Stimulated activated CD4-positive, alpha-beta T cell treated with anti-CD3 and anti-CD28 coated beads, Interleukin-15, amount 100 ng/mL, for 1 hour (primary cell): ENCODE measurements at places on chromosomes 5 and 9.

DNA sequence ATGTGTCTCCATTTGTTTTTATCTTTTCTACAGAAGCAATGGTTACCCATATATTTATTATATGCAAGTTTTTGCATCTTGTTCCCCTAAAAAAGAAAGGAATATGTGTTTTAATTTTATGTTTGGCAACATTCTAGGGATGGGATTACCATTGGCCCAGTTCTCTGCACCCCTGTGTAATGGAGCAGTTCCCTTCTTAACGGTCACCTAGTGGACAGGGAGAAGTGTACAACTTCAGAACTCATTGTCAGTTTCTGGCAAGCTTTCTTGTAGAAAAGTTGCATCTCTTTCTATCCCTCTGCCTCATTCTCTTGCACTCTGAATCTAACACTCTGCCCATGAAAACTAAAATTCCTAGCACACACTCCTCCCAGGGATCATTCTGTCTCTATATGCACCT, 78.2 kb downstream of the DOCK8 start:
- no peak for DNase-seq

DNA sequence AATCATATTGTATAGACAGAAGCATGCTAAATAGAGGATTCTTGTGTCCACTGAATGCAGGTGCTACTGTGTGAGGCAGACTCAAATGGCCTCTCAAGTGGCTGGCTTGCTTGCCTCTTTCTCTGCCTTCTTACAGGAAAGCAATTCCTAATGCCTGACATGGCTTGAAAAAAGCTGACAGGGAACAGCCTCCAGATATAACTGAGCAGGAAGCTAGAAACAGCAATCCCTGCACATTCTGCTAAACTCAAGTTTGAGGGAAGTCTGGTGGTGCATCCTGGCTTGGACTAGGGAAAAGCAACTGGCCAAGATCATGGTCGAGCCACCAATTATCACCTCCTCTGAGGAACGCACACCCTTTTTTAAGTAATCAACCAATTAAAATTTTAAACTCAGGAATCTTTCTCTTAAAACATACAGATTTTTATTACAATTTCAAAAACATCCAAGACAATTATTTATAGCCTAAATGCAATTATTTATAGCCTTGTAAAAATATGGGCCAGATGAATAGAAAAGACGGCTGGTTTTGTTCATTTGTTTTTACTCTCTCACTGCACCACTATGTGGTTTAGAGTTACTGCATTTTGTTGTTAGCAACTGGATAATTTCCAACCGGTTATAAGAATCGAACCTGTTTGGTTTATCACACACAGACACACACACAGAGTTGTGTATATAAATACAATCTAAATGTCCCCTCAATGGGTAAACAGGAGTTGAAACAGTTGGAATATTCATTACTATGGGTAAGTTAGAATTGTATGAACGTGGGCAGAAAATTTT, 290.9 kb upstream of the ANKRD55 start:
- no peak for DNase-seq

DNA sequence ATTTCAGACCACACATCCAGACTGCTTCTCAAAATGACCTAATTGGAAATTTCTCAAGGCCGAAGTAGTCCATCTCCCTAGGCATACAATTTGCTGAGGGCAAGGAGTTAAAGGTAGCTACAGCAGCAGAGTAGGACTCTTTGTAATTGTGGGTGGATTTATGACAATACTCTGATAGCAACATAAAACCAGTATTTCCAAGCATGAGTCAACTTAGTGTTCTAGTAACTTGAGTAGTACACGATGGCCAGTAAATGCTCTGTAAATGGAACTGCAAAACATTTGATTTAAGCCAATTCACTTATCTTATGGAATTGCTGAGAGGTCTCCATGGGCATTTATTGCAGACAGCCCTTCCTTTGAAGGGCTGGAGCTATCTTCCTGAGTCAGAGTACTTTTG, 352.2 kb downstream of the PLK2 start:
- no peak for DNase-seq

- no peak for DNase-seq
Measured at GRCh38 chr9:125486576-125486975, 220.4 kb downstream of the MAPKAP1 start.

DNA sequence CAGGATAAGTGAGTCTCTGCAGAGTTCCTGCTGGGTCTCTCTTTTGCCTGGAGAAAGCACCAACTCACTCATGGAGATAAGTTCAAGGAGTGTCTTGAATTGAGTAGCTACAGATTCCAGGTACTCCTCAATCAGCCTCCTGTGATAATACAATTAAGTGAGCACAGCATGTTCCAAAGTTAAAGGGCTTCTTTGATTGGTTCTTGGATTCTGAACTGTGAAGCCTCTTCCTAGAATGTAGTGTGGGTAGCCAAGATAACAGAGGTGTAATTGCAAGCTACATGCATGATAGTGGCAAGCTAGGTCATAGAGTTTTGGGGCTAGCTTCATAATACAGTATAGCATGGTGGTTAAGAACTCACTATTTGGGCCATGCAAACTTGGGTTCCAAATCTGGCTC, 23.2 kb upstream of the CARNMT1 start:
- DNase-seq: no peak

- DNase-seq: no peak
Measured at GRCh38 chr5:113344973-113345940, 89.5 kb downstream of the TSSK1B start.
